ENCODE measurements at places on chromosomes 3 and 15.

DNA sequence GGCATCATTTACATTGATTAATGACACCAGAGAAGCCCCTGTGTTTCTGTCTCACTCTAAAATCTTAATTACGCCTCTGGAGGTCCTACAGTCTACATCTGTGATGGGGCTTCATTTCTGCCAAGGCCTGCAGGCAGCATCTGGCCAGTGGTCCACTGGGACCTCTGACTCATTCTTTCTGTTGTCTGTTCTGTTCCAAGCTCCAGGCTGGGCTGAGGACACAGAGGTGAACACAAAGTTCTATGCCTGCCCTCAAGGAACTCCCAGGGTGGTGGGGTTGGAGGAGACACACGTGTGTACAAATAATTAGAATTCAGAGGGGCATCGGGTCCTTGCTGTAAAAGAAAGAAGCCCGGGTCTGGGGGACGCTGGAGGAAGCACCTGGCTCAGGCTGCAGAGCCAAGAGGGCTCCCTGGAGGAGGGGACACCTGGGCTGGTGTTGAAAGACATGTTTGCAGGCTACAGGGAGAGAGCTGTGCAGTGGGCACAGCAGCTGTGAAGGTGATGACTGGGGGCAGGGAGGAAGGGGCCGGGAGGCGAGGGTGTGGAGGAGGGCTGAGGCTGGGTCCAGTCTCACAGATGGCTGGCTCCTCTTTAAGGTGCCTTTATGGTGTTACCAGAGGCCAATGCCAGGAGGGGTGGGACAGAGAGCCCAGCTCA lies 103.3 kb upstream of the PRR23E start:
- peak; percentile 33 for DNase-seq

DNA sequence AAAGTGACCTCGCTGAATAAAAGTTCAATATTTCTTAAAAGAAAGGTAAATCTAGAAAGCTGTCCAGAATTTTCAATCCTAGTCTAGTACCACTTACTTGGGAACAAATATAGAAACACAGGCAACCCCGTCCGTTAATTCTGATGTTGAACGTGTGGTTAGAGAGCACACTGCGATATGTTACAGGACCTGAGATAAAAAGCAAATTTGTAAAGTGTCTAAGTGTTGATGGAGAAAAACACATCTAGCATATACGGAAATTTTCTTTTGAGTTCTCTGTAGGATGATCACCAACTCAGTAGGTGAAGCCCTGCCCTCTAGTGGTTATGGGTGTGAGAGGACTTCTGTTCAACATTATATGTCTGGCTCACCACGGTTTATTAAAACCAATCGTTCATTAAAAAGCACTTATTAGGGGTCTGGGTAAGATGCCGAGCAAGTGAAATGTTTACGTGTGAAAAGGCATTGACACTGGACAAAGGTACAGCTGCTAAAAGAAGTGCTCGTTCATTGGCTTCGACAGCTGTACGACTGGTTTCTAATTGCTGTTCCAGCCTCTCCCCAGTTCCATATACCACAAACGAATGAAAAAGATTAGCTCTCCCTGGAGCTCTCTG lies 1.0 kb upstream of the ATP2C1 start:
- DNase-seq, result peak; percentile 75

DNA sequence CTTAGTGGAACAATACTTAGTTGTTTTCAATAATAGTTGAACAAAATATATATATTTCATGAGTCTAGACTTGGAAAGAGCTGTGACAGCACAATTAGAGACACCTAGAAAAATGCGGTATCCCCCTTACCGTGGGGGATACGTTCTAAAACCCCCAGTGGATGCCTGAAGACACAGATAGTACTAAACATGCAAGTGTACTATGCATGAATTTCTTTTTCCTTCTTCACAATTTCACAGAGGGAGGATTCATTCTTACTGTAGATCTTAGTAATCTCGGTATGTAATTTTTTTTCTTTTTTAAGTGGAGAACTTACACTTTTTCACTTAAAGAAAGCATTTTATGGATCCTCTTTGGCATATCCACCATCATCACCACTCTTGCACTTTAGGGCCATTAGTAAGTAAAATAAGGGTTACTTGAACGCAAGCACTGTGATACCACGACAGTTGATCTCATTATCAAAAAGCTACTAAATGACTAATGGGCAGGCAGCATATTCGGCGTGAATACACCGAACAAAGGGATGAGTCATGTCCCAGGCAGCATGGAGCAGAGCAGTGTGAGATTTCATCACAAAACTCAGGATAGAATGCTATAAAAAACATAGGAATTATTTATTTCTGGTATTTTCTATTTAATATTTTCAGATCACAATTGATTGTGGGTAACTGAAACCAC lies 72.3 kb upstream of the ZNF280D start:
- DNase-seq, result peak; percentile 91

DNA sequence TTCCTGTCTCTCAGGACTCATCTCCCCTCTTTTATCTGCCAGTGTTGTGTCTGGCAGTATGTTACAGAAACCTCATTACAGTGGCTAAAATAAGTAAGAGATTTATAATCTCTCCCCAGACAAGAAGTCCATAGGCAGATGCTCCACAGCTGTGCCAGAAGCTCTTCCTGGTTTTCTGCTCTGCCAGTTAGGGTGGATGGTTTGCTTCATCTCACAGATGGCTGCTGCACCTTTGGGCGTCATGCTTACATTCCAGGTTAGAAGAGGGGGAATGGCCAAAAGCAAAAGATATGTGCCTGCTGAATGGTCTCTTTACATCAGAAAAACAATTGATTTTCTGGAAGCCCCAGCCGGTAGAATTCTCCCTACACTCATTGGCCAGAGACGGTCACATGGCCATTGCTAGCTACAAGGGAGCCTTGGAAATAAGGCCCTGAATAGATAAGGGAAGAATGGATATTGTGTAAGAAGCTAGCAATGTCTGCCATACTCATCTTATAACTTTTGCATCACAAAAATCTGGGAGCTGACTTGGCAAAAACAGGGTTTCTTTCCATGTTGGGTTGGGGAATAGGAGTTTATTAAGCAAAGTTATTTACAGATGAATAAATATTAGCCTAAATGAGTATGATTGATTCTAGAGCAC lies 91.1 kb downstream of the PDCD6IP start:
- DNase-seq, result no peak

DNA sequence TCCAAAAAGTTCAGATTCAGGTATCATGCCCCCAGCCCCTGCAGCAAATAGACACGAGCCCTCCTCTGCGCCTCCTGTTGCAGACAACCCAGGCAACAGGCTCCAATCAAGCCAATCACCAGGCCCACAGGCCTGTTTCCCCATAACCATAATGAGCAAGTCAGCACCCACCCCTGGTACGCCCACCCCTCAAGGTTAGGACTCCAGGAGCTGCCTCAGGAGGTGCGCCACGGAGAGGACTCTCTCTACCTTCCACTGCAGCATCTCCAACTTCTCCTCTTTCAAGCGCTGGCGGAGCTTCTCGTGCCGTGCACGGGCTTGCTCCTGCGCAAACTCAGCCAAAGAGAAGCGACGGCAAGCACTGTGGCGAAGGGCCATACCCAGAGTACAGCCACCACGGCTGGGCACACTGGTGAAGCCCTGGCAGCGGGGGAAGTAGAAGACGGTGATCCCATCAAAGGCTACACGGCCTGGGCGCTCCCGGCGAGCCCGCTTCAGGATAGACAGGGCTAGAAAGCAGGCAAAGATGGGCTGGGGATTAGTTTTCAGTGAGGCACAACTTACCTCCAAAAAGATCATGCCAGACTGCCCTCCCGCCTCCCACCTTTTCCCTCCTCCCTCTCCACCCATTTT lies 8.5 kb downstream of the CSRNP1 start:
- DNase-seq, result no peak

DNA sequence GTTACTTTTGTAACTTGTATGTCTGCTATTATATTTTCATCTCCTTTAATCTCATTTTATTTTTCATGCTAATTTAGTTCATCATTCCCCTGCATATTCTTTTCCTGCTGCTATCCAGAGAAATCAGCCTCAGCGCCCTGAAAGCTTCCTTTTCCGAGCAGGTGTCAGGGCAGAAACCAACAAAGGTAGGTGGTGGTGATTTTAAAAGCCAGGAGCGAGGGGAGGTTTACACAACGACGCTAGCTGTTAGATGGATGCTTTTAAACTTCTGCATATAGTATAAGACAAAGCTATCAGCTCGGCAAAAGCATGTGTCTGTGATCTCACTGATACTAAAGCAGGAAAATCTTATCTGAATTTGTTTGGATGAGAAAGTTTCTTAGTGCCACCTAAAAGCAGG lies 75.0 kb downstream of the LRCH3 start:
- DNase-seq, result no peak

DNA sequence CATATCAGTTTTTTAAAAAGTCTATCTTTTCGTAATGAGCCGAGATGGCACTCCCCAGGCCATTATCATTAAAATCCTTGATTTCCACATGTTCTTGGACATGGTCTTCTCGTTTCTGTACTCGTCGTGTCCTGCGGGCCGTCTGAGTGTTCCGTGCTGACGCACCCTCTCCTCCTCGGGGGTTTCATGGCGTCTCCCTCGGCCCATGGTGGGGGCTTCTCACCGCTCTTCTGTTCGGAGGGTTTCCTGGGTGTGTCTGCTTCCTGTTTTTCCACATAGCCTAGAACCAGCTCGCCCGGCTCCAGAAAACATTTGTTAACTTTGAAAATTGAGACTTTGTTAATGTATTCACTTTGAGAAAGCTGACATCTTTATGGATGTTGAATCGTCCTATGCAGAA lies 92.7 kb downstream of the VGLL4 start:
- DNase-seq, result peak; percentile 48

- DNase-seq, result peak; percentile 85
These were observed 109.1 kb upstream of the LRIG1 start for GRCh38 chr3:66609660-66610561.

DNA sequence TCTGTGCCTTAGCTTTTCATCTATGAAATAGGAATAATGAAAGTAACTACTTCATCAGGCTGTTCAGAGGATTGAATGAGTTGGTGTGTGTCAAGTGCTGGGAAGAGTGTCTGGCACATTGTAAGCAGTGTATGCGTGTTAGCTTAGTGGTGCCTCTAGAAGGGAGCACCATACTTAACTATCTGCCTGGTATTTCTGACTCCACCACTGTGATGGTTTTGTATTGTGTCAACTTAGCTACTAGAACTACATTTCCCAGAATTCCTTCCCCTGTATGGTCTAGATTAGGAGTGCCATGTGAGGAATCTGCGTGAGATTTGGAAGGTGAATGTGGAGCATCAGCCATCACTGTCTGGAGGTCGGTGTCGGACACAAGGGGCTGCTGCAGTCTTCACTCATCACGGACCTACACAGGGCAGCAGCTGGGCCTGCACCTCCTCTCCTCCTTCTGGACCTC lies 115.4 kb upstream of the GALNT15 start:
- peak; percentile 55 for DNase-seq

DNA sequence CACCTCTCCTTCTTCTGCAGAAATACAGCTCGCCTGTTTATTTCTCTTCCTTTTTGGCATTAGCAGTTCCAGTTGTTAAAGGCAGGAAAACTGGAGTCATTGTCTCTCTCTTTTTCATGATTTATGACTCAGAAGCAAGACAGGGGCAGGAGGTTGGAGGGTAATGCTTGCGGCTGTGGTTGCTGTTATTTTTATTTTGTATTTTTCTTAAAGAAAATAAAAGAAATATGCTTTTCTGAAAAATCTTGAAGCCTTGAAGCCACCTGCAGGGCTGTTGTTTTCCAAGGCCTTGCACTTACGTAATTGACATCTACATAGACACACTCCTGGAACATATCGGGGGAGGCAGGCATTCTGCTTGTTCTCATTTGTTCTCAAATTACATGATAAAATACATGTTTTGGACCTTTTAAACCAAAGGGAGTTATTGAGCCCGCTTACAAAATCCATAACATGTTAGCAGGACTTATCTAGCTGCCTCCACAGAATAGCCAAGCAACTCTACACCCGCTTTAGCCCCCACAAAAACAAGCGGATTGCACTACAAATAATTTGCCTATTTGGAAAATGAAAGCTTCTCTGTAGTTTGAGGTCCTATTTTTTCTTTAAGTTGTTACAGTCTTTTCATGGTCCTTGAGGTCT lies 1004.6 kb upstream of the NR2F2 start:
- no peak for DNase-seq

DNA sequence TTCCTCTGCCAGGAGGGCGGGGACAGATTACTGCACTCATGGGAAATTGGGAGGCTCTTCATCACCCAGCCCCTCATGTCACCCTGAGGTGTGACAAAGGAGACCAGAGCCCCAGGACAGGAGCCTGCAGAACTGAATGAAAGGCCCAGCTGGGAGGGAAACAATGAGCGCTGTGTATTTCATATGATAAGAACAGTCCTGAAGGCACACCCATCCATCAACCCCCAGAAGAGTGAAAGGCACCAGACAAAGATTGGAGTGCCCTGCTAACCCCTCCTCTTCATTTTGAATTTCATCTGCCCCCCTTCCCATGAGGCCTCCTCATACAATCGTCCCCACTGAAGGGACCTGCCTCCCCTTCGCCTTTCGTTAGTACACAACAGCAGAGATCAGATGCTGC lies 160.0 kb upstream of the PRICKLE2 start:
- DNase-seq, result no peak

GRCh38 chr3:108029466-108029865 lies 61.4 kb downstream of the CD47 start:
- no peak for DNase-seq

DNA sequence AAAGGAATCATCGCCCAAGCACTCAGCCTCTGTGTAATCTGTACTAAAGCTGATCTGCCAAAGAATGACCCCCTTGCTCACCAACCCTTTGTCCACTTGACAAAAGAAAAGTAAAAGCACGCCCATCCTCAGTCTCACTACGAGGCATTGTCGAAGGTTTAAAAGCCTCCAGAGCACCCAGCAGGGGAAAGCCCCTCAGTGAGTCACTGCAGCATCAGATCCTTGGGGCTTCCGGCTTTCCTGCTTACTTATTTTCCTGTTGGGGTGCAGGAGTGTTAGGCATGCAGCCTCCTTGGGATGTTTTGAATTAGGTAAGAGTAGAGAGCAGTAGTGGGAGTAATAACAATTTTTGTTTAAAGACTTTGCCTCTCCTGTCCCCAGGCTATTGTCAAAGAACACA lies 216.1 kb downstream of the MTHFS start:
- DNase-seq, result peak; percentile 91

- peak; percentile 65 for DNase-seq
These were observed 30.5 kb upstream of the TIPARP start for GRCh38 chr3:156643729-156644389.

DNA sequence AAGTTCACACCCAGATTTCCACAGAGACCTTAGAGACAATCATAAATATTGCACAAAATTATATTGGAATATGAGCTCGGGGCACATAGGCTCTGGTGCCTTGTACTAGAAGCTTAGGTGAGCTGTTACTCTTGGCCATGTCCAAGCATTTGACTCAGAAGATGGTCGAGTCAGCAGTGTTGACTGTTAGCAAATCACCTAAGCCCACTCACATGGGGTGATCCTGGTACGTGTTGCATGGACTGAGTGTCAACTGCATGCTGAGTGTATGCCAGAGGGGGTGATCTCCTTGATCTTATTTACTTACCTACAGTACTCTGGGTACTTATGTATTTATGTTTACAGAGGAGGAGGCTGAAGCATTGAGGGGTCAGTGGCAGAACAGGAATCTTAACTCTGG lies 14.0 kb downstream of the SMAD3 start:
- DNase-seq, result no peak

GRCh38 chr15:67024314-67024997 lies 40.9 kb upstream of the SMAD3 start:
- DNase-seq, result peak; percentile 98

GRCh38 chr3:179181021-179181472 lies 32.9 kb downstream of the PIK3CA start:
- DNase-seq, result peak; percentile 66
